ENCODE measurements at places on chromosomes 4 and X. TPM values are rescaled to one million over a fixed set of nuclear protein-coding genes. Genes with fewer than 3 reads are reported as not detected.

SLC6A14 gene
- total RNA-seq = 0.57 TPM

DNA sequence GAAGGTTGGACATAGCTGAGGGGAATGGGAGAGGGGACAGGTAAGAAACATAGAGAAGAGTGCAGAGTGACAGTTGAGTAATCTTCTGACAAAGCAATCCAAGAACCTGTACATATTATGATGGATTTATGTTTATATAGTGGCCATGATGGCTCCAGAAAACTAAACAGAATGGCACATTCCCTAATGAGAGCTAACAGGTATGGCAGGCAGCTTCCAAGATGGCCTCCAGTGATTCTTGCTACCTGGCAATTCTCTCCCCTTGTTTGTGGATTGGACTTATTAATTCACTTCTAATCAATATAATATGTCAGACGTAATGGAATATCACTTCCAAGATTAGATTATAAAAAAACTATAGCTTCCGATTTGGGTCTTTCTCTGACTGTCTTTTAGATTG is 359.5 kb downstream of the DTHD1 start:
- no peak for DNase-seq

DNA sequence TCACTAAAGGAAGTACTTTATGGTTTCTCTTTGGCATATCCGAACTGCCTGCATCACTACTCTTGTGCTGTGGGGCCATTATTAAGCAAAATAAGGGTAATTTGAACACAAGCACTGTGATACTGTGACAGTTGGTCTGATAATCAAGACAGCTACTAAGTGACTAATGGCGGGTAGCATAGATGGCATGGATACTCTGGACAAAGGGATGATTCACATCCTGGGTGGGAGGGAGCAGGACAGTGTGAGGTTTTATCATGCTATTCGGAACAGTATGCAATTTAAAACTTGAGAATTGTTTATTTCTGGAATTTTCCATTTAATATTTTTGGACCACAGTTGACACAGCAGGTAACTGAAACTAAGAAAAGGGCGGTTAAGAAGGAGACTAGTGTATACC is 52.6 kb upstream of the CITED1 start:
- no peak for DNase-seq

- DNase-seq = no peak
Measured at GRCh38 chr4:545612-546011, 30.5 kb downstream of the TMEM271 start.

BEND2 gene
- total RNA-seq = not detected

DNA sequence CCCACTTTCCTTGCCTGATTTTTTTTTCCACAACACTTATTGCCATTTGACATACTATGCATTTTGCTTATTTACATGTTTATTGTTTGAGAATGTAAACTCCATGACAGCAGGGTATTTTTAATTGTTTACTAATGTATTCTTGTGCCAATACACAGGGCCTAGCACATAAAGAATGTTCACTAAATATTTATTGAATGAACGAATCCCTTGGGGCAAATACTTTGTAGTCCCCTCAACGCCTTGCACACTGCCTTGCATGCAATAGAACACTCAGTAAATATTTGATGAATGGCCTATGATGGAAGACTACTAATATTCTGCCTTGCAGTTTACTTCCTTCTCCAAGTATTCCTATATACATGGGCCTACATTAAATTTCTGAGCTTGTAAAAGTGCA is 1.4 kb upstream of the PRPS1 start:
- no peak for DNase-seq

DNA sequence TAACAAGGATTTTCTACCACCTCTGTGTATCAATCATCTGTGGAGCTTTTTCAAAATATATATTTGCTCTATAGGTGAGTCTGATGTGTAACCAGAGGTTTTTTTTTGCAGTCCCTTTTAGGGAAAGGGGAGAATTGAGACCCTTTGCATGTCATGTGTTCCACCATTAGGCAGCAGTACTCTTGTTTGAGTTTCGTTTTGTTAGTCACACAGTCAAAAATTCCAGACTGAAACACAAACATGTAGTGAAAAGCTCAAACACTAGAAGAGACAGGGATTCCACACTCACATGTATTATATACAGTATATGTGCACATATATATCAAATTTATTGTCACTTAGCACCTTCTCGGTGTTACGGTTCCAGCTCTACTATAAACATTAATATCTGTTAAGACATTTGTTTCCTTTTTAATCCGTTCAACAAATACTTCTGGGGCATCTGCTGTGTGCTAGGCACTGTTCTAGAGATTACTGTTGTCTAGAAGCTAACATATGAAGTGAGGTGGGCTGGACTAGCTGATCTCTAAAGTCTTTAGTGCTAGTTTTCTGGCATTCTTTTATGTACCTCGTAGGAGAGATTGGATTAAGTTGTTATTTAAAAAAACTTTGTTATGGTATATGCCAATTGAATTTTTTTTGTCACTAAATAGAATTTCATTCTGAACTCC is 5.5 kb downstream of the USP9X start:
- DNase-seq = no peak

USP51 gene
- 3.5 TPM for total RNA-seq

- DNase-seq = no peak
Measured at GRCh38 chr4:148808416-148808815, 366.2 kb upstream of the NR3C2 start.

GRCh38 chr4:92014067-92014466 is 289.7 kb upstream of the GRID2 start:
- no peak for DNase-seq

- no peak for DNase-seq
Measured at GRCh38 chr4:73409978-73410548, 6.0 kb downstream of the ALB start.

- no peak for DNase-seq
Measured at GRCh38 chrX:20116577-20117240, at the start of gene MAP7D2. Gene MAP7D2, minus strand, starts transcription at chrX:20116907. Its CDS starts 28 bp downstream, at chrX:20116879.

DNA sequence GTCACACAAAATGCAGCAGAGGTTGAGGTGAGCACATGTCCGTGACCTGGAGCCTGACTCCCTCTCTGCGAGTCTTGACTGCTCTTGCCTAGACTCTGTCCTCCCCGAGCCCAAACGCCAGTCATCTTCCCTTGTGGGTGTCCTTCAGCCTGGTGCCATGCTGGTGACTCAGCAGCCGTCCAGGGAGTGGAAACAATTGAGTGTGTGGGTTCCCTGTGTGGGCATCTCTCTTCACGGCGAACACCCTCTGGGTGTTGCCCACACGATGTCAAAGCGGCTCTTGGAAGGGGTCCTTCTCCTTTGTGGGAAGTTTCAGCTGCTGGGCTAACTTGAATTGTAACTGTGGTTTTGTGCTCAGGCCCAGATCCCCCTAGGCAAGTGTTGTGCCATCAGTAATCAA is 17.5 kb upstream of the MSANTD1 start:
- no peak for DNase-seq

DNA sequence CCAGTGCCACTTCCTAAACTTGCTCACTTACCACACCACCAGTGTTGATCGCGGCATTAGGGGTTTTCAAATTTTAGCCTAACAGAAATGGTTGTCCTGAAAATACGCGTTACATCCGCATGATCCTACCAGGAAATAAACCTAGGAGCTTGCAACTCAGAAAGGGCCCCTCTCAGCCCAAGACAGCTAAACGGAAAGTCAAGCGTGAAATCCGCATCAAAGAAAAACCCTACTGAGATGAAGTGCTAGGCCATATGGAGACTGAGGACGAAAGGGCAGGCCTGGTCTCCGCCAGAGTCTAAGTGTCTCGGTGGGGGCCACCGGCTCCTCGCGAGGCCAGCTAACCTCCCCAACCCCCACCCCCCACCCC is 626 bp downstream of the YTHDC1 start:
- no peak for DNase-seq

RTL9 gene
- not detected for total RNA-seq

CCSER1 gene
- total RNA-seq = 94.5 TPM

GLOD5 gene
- total RNA-seq = not detected

DNA sequence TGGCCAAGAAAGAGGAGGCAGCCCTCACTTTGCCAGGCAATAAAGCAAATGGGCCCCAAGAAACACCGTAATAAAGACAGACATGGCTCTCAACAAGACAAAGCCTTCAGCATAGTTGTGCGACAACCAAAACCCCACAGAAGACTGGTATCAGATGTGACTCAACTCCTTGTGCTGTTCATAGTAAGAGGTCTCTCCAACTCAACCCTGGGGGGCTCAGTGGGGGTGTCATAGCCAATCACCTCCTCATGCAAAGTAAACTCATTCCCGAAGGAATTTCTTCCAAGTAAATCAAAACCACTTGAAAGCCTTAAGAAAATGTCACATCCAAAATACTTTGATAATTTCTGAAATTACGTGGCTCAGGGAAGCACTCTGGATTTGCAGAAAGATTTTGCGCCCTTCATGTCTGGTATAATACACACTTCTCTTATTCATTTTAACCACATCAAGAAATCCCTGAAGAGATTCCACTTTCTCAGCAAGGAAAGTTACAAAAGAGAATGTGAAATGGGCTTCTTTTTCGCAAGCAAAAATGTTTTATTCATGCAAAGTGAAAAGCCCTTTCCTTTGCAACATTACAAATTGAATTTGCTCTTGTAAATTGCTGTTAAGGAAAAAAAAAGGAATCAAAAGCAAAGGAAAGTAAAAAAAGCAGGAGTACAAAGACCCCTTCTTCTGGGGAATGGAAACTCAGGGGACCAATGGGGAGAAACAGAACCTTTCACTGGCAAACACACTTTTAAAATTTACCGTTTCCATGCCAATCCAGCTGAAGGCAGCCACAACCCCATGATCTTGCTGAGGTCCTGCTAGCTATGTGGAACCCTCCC is 137.4 kb downstream of the NSUN7 start:
- DNase-seq = no peak

DNA sequence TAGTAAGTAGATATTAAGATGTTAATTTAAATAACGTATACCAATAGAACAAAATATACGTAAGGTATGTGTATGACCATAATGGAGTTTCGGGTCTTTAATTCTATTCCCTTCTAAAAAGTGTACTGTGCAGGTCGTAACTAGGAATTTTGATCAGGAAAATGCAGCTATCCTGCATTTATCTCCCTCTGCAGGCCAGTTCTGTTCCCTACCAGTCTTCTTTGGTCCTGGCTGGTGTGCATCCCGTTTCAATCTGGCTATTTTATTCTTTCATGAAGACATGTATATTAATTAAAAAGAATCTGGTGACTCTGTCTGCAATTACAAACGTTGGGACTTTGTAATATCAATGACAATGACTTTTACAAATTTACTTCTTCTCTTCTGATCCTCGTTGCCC is 534.1 kb upstream of the AADAT start:
- no peak for DNase-seq

ABLIM2 gene
- 8.5 TPM for total RNA-seq

HSFX3 gene
- not detected for total RNA-seq

DNA sequence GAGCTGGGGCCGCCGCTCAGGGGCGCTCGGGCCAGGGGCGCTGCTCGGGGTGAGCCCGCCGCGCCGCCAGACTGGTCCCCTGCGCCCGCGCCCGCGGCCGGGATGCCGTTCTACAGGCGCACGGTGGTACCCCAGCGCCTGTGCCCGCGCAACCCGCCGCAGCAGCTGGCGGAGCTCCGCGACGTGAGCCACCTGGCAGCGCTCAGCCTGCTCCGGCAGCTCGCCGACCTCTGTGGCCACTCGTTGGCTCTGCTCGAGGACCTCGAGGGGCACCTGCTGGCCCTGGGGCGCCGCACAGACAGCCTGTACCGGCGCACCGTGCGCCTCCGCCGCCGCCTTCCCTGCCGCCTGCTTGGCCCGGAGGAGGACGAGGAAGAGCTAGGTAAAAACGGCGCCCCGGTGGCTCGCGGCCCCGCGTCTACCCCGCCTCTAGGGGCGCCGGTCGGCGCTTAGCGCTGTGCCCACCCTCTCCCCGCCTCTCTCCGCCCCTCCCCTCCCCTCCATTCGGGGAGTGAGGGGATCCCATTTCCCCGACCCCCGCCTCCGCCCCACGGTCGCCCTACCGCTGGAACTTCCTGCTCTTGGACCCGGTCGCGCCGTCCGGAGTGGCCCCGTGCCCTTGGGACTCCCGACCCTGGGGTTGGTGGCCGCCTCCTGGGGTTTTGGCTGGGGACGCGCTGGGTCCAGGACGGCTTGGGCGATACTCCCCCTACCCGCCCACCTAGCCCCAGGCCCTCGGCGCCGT is 513 bp downstream of the NHSL2 start:
- DNase-seq = no peak

EFHC2 gene
- 2.3 TPM for total RNA-seq

TMEM255A gene
- 2.1 TPM for total RNA-seq

PAGE1 gene
- not detected for total RNA-seq

L1CAM gene
- 3.8 TPM for total RNA-seq

GRCh38 chrX:42025861-42026260 is 102.5 kb upstream of the CASK start:
- no peak for DNase-seq

REELD1 gene
- 1.2 TPM for total RNA-seq

GRCh38 chr4:60808726-60809485 is 391.2 kb upstream of the ADGRL3 start:
- no peak for DNase-seq

DNA sequence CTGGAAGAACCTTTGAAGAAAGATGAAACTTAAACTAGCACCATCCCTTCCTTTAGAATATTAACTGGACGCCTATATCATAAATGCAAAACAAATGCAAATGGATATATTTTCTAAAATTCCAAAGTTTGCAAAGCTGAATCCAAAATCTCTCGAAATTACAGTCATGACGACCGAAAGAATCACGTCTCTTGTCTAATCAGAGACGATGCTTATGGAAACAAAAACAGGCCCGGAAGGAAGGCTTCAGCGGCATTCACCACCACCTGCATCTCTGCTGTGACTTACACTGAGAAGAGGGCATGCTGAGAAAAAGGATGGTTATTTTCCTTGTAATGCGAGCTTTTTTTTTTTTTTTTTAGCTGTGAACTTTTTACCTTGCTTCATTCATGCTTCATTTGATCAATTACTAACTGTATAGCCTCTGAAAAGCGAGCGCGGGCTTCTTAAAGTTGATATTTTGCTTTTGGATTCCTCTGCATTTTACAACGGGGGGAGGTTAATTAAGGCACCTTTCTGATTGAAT is 209.3 kb downstream of the SOWAHB start:
- no peak for DNase-seq

DNA sequence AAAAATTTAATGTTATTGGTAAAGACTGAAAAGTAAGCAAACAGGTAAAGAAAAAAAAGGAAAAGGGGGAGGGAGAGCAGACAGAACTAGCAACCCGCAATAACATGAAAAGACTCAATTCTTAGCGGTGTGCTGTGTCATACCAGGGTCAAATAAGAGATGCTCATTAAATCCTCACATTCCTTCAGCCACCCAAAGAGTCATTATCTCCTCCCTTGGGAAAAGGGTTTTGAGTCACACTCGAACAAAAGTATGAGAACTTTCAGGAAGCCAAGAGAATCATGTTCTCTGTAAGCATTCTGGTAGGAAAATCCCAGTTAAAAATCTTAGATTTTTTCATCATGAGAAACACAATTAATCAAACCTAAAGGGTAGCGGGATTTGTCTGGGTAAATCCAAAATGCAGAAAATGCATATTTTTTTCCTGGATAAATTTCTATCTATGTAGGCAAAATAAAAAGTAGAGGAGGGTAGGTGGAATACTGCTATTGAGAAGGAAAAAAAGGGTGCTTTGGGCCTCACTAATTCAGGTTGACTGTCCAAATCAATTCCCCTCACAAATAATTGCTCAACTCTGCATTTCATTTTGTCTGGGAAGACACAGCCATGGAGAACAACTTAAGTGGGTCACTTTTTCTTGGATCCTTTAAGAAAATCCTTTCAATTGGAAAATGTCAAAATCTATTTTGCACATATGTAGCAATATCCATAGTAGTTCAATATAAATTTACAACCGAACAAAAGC is 23.2 kb downstream of the TNIP3 start:
- DNase-seq = no peak

TLL1 gene
- 7.9 TPM for total RNA-seq
